ENCODE measurements at places on chromosomes 1 and 21.

DNA sequence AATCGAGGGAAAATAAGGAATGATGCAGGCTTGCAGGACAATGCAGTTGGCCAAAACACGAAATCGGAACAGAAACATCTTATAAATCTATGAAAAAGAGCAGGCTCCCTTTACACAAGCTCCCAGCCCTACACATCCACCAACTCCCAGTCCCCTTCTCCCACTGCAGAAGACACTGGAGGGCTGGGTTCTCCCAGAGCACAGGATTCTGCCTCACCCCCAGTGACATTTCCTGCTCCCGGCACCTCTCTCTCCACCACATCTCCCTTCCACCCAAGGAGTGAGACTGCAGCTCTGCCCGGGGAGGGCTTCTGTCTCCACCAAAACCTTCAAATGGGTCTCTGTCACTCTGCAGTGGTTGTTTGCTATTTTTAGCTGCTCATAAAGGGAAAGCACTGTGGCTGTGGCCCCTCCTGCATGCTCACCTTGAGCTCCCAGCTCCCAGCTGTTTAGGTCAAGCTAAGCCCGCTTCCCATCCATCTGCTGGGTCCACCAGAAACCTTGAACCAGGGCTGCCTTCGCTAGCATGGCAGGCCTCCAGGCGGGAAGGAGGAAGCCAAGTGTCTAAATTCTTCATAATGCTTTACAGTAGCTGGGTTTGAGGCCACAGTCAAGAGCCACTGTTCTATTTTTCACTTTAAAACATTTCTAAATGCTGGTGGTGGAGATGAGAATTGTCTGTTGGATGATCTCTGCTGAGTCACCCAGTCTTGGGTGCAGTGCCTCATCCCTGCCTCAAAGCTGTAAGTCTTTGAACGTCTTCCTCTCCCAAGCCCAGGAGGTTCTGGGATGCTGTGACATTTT lies 3.3 kb upstream of the C2CD2 start:
- no peak for DNase-seq

- DNase-seq = no peak
These were observed 77.6 kb downstream of the PLXNA2 start for GRCh38 chr1:208166340-208167138.

DNA sequence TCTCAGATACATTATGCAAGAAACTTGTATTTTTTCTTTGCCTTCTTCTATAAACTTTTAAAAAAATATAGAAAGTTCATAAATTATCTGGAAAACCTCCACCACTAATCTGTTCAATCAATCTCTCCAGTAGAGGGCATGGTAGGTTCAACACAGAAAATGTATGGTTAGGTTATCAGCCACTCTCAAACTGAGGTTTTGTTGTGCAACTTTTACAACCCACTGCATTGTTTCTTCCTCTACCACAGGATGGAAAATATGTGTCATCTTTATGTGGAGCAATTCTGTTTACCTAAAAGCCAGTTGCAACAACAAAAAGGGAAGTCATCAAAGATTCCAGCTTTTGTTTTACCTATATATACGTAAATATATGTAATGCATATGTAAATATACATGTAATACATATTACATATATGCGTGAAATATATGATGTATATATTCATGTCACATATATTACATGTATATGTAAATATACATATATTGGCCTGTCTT lies 3.0 kb upstream of the RGS2 start:
- no peak for DNase-seq

GRCh38 chr1:212415107-212415841 lies 588 bp upstream of the PACC1 start:
- DNase-seq = no peak

GRCh38 chr1:4124631-4125145 lies 224.6 kb upstream of the C1orf174 start:
- no peak for DNase-seq

GRCh38 chr1:72724951-72725861 lies 442.9 kb upstream of the NEGR1 start:
- no peak for DNase-seq

- DNase-seq = no peak
These were observed 39.6 kb downstream of the SDC3 start for GRCh38 chr1:30868833-30869435.

GRCh38 chr1:167000546-167000945 lies 11.5 kb downstream of the MAEL start:
- DNase-seq = no peak

DNA sequence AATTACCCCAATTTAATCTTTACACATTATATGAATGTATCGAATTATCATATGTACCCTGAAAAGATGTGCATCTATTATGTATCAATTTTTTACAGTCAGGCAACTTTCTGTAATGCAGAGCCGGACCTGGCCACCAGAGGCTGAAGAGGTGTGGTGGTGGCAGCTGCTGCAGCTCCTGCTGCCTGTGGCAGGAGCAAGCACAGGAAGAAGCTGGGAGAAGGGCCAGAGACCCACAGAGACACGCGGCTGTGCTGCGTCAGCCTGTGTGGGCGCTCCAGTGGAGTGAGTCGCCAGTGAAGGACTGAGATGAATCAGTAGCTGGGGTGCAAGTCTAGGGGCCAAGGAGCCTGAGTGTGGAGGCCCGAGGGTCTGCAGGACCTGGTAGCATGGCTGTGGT lies 74.3 kb upstream of the COG2 start:
- DNase-seq = no peak
